ENCODE measurements at places on chromosomes 4 and X.

DNA sequence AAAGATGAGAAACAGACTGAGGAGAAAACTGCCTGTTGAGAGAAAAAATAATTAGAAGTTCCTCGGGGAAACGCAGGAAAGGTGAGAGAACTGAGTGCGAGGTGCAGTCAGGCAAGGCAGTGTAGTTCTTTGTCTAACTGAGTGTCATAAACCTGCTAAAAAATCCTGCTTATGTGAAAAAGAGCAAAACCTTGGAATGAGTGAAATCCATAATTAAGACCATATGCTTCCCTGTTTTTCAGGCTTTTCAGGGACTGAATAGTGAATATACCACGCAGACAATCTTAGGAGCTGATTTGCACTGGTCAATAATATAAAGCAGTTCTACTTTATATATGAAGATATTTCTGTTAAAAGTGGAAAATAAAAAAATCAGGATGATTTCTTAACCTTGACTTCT, 104.9 kb downstream of the RASGEF1B start:
- peak; percentile 54 for DNase-seq

GRCh38 chr4:89876548-89876947, 18.1 kb upstream of the MMRN1 start:
- no peak for DNase-seq

DNA sequence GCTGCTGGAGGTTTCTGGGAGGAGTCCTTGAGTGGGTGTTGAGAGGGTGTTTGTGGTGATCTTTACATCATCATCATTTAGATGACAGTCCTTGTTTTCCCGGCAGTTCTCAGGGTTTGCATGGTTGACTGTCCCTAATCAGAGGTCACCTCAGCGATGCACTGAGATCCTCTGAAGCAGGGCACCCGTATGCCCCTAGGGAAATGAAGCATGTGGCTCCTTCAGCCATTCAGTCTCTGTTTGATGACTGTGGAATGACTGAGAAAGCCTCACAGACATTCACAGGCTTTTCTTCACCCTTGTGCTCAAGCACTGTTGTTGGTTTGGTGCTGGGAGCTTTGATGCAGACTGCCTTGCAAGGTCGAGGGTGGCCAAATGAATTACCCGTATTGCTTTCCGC, 474.7 kb downstream of the SPRY1 start:
- no peak for DNase-seq

- peak; percentile 5 for DNase-seq
Observed at GRCh38 chr4:79042079-79042674, 102.9 kb upstream of the PAQR3 start.

DNA sequence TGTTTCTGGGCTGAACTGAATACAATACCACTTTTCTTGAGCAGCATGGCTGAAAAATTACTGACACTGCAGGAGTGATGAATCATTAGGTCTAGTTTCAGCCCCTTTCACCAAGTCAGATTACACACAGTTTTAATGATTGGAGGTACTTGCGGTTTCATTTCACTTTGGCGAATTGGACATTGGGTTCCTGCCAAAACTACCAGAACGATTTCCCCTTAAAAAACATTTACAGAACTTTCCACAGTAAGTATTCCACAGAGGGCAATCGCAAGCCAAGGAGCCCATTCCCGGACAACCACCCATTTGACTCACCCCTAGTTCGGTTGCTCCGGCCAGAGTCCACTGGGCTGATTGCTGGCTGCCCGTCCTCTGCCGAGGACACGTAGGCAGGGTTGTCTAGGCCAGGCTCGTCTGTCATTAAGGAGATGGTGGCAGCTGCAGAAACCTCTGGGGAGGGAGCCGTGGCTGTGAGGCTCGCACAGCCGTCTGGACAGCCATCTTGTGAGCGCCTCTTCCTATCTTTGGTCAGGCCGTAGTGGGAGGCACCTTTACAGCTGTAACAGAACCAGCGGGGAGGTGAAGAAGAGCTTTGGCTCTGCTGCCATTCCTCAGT, 83.5 kb downstream of the LNX1 start:
- peak; percentile 78 for DNase-seq

- no peak for DNase-seq
Observed at GRCh38 chr4:6498511-6499237, 26.3 kb upstream of the PPP2R2C start.

DNA sequence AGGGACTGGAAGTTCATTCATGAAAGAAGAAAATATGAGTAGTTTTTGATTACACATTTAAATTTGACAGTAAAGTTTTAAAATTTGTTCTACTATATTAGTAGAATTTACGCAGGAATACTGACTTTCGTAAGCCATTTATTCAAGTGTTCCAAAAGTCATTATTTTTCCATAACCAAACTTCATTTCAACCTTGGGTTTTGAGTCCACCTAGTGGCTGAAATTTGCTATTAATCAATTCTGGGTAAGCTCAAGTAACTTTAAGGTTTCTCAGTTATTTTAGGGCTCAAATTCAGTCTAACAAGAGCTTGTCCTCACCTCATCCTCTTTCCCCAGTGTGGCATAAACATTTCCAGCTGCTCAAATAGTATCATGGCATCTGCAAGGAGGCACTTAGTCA, 175.4 kb downstream of the SH3BGRL start:
- peak; percentile 0 for DNase-seq

DNA sequence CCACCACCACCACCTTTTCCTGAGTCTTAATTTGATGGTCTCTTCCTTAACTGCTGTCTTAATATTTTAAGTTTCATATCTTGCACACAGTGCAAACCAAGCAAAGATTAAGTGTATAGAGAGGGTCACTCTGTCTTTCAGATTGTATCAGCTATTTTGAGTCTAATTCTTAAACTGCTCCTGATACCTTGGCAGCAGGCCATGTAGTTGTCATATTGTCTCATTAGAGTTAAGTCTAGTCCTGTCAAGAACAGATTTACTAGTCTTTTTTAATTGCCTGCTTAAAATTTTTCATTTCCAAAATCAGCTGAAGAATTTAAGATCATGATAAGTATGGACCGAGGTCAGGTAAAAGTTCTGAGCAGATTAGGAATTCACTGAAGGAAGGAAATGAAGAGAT, 51.5 kb downstream of the FHIP1A start:
- DNase-seq, result no peak

DNA sequence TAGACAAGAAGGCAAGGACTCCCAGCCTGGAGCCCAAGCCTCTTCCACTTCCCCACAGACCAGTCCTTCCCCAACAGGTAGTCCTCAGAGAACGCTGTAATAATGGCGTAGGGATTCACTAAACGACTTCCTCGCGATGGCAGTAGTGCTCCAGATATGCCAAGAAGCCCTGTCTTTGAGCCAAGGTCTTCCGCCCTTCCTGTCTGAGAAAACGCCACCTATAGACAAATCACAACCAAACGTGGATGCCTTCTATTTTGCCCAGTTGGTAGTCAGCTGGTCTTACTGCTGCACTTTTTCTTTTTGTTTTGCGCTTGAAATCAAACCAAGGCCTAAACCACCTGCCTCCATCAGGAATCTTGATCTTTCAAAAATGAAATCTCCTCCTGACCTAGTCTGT, 203.3 kb downstream of the OR13H1 start:
- no peak for DNase-seq

DNA sequence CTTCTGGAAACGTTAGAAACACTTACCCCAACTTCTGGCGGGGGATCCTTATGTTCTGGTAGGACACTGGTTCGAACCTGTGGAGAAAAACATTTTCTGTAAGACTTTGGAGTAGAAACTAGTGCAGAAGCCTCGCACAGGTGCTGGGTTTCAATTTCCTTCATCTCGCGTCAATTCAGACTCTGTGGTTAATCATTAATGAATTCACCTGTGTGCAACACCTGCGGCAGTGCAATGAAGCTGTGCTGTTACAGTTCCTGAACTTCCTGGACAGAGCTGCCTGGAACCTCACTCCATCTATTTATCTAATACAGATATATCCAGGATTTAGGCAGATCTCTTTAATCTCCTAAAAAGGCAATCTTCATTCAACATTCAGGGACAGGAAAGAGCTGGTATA, 531.4 kb downstream of the INPP4B start:
- DNase-seq, result no peak

DNA sequence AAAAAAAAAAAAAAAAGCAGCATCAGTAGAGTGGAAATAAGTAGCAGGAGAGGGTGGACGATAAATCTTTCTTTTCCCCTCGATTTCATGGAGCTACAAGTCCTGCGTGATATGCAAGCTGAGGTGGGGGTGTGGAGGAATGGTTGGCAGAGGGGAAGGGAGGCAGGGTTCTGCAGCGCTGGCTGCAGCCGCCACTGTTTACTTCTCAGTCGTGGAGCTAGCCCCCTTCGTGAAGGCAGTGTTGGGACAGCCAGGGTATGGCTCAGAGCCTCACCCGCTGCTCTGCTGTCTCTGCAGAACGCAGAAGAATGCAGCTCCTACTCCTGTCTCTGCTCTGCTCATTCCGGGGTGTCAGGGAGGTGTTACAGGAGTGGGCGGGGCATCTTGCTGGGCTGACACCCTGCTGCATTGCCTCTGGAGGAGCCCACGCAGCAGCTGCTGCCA, 140.6 kb downstream of the GPM6A start:
- no peak for DNase-seq

GRCh38 chr4:146534178-146534577, 12.4 kb upstream of the SLC10A7 start:
- no peak for DNase-seq

- DNase-seq, result peak; percentile 47
Observed at GRCh38 chr4:183407128-183407585, 37.3 kb upstream of the CDKN2AIP start.

GRCh38 chrX:275476-275966, 5.7 kb upstream of the PLCXD1 start:
- DNase-seq, result no peak

- no peak for DNase-seq
Observed at GRCh38 chr4:8323947-8324555, 54.5 kb downstream of the HTRA3 start.

DNA sequence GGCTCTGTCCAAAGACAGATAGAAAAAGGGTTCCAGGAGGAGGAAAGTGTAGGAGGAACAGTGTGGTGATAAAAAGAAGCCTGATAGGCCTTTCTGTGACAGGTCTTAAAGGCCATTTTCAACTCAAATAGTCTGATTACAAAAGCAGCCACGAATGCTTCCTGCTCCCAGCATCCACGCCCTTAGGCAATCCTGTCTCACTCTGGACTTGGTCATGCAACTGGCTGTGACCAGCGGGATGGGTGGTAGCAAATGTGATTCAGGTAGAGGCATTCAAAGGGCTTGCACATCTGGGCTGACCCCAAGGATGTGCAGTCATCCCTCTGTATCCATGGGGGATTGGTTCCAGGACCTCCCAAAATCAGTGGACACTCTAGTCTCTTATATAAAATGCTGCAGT, 14.4 kb upstream of the SEPSECS start:
- DNase-seq, result no peak

DNA sequence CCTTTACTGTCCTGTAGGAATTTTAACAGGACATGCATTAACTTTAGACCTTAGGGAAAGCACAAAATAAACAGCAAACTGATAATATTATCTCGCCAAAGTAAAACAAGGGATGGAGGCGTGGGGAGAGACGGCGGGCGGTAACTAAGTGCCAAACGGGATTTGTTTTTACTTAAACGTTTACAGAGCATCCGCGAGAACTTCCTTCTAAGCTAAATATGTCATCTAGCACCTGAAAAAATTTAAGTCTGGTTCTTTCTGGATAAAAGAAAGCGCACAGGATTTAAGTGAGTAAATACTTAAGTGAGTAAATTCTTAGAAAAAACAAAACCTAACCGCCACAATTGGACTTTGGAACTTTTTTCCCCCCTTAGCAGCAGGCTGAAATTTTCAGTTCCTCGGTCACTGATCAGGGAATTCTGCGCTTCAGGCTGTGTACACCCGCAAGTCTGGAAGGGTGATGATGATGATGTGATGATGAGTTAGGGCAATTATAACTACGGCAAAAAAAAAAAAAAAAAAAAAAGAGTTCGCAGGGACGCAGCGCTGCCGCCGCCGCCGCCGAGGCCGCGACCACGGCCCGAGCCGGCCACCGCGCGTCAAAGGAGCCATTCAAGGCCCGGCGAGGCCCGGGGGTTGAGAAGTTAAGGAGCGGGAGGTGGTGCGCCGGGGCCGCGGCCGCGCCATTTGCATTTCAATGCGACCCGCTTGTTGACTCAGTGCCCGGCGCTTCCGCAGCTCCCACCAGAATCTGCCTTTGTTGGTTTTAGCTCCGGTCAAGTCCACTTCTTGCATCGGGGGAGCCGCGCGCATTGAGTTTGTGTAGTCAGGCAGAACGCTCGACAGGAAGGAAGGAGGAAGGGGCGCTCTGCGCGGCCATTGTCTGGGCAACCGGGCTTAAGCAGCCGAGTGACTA, 108.8 kb downstream of the SPRY1 start:
- DNase-seq, result no peak

- no peak for DNase-seq
Observed at GRCh38 chr4:88511236-88511635, 12.3 kb downstream of the PYURF start.

- no peak for DNase-seq
Observed at GRCh38 chr4:164027805-164028204, 533.3 kb downstream of the TMA16 start.

- peak; percentile 19 for DNase-seq
Observed at GRCh38 chr4:142778430-142778829, 67.7 kb downstream of the INPP4B start.

DNA sequence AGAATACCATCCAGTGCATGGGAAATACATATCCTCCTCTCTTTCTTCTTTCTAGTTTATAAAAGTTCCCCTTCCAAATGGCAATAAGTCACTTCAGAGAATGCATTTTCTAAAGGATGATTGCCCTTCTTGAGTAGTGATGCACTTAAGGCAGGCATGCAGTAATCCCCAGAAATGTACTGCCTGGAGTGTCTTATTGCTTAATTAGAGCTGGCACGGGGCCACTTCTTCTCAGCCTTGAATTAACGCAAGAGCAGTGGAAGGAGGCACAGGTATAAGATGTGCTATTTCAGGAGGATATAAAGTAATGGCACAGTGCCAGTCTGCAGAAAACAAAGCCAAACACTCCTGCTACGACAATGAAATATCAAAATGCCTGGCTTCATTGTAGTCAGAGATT, 371.4 kb upstream of the FAM241A start:
- DNase-seq, result peak; percentile 28

GRCh38 chr4:184102927-184103326, 114.7 kb downstream of the ENPP6 start:
- DNase-seq, result no peak

DNA sequence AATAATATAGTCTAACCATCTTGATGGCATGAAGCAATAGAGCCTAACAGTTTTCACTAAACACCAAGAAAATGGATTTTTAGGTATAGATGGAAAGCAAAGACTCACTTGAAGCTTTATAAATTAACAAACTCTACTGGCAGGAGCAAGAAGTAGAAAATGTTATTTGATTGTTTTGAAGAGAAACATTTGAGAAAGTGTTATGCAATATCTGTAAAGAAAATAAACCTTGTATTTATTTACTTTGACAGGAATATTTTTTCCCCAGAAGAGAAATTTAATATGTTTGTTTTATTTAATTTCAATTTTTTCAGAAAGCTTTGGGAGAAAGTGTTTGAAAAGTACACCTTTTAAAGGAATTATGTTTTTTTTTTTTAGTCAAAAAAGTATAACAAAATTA, 139.0 kb downstream of the STIM2 start:
- DNase-seq, result no peak

DNA sequence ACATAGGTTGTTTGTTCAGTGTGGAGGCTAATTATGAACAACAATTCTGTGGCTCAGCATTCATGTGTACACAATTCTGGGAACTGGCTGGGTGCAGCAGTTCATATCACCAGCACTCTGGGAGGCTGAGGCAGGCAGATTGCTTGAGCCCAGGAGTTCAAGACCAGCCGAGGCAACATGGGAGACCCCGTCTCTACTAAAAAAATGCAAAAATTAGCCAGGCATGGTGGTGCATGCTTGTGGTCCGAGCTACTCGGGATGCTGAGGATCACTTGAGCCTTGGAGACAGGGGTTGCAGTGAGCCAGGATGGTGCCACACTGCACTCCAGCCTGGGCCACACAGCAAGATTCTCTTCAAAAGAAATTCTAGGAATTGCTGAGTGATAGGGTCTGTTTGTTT, 4.5 kb upstream of the PPP2R2C start:
- no peak for DNase-seq

Data from fibroblast of skin of left biceps (primary cell).